Colonic mucosa (tissue), 4 donors: ENCODE measurements at places on chromosomes 11 and 22. TPM values are rescaled to one million over a fixed set of nuclear protein-coding genes. Genes with fewer than 3 reads are reported as not detected.

IGLL1 gene
- not detected for total RNA-seq

GGTLC2 gene
- not detected for total RNA-seq

MICALL1 gene
- total RNA-seq = 27.3 TPM

CDC42EP2 gene
- total RNA-seq = 28.3 TPM

NCF4 gene
- total RNA-seq = 4.4 TPM

PATL1 gene
- 47.3 TPM for total RNA-seq

TRIM51 gene
- not detected for total RNA-seq

DNA sequence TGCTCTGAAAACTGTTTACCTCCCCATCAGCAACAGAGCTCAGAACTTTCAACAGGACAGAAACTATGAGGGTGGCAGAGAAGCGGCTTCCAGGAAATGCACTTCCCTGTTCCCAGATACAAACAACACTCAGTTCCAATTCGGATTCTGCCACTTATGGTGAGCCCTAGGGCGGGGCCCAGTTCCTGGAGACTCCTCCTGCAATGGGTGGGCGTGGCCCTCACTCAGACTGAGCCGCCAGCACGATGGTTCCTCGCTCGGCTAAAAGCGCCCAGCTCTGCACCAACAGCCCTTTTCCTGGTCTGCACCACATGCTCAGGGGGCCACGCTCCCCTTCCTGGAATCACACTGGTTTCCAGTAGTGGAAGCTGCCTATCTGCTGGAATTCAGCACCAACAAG lies 314.1 kb downstream of the CTTN start:
- no peaks in the 10 kb centered on the region for H3K4me1 ChIP-seq
- H3K27ac ChIP-seq = no peak overlapping the region

DNA sequence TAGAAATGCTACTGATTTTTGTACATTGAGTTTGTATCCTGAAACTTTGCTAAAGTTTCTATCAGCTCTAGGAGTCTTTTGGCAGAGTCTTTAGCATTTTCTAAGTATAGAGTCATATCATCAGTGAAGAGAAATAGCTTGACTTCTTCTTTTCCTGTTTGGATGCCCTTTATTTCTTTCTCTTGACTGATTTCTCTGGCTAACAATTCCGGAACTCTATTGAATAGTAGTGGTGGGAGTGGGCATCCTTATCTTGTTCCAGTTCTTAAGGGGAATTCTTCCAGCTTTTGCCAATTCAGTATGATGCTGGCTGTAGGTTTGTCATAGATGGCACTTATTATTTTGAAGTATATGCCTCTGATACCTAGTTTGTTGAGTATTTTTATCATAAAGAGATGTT lies 197.7 kb downstream of the AASDHPPT start:
- H3K27ac ChIP-seq = no peak overlapping the region
- H3K4me3 ChIP-seq = no peak overlapping the region
- H3K4me1 ChIP-seq = no peaks in the 10 kb centered on the region
- no peaks in the 10 kb centered on the region for H3K27me3 ChIP-seq

DNA sequence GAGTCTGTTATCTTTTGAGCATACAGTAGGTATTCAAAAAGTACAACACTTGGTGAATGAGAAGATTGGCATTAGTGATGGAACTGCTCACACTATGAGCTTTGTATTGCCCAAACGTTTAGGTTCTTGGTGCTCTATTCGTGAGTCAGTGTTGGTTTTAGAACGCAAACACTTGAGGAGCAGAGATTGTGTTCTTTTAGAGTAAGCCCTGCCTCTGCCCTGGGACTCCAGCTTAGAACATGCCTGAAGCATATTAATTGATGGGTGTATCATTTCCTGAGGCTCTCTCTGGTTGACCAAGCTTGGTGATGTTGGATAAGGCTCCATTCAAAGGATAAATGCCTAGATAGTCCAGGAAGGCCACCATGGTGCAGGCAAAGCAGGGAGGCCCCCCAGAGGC lies 10.9 kb downstream of the MTNR1B start:
- no peak overlapping the region for H3K4me3 ChIP-seq
- no peaks in the 10 kb centered on the region for H3K4me1 ChIP-seq
- no peak overlapping the region for H3K27ac ChIP-seq

GRCh38 chr11:119999220-119999619 lies 138.7 kb downstream of the TRIM29 start:
- no peak overlapping the region for H3K27ac ChIP-seq
- H3K4me3 ChIP-seq = no peak overlapping the region
- no peaks in the 10 kb centered on the region for H3K27me3 ChIP-seq

DNA sequence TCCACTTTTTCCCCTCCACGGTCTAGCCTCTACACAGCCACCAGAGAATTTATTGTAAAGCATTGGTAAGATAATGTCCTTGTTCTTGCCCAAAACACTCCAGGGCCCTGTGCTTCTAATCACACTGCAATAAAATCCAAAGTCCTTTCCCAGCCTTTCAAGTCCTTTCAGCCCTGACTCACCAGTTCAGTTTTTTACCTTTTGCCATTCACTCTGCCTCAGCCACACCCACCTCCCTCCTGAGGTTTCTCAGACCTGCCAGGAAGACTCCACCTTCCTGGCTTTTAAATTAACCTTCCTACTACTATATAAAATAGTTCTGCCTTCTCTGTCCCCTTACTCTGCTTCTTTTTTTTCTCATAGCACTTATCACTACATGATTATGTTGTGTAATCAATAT lies 91.0 kb upstream of the ARHGAP32 start:
- peak; percentile 82 for DNase-seq
- peak overlapping the region; percentile 73 for H3K27ac ChIP-seq
- H3K4me1 ChIP-seq = peaks cover 3% of the 10 kb centered on the region
- no peaks in the 10 kb centered on the region for H3K27me3 ChIP-seq
- H3K36me3 ChIP-seq = no peaks in the 10 kb centered on the region
- H3K4me3 ChIP-seq = no peak overlapping the region

GRCh38 chr22:31650391-31650790 lies 11.6 kb downstream of the PISD start:
- H3K27me3 ChIP-seq = no peaks in the 10 kb centered on the region
- no peak overlapping the region for H3K27ac ChIP-seq
- DNase-seq = no peak
- H3K36me3 ChIP-seq = no peaks in the 10 kb centered on the region
- no peak overlapping the region for H3K4me3 ChIP-seq
- H3K4me1 ChIP-seq = peaks cover 8% of the 10 kb centered on the region

DNA sequence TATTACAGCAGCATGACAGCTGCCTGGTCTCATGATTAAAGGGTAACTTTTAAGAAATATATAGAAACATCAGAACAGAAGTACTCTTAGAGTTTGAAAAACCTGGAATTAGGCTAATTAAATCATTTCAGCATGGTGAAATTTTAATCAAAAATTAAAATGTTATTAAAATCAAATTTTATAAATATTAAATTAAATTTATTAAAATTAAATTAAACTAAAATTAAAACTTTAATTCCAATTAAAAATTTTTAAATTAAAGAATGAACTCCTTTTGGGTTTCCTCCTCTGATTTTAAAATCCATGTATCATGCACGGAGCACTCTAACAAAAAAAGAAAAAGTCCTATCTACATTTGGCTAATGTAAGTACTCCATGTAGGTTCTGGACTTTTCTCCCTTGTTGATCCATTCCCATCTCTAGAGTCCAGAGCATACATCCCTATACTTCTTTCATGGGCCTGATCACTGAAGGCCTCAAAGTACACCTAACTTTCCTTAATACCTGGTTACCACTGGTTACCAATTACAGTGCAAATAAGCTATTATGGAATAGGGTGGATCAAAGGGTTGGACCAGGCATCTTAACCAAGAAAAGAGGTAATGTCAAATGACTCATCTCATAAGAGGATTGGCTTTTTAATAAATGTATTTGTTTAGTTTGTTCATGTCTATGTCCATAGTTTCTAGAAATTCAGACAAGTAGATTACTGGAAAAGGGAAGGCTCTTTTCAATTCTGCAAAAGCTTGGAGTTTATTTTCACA lies 48.4 kb upstream of the MUC15 start:
- H3K4me1 ChIP-seq = no peaks in the 10 kb centered on the region
- DNase-seq = no peak
- H3K4me3 ChIP-seq = no peak overlapping the region
- no peaks in the 10 kb centered on the region for H3K36me3 ChIP-seq
